ENCODE measurements at places on chromosomes 3 and 15.

DNA sequence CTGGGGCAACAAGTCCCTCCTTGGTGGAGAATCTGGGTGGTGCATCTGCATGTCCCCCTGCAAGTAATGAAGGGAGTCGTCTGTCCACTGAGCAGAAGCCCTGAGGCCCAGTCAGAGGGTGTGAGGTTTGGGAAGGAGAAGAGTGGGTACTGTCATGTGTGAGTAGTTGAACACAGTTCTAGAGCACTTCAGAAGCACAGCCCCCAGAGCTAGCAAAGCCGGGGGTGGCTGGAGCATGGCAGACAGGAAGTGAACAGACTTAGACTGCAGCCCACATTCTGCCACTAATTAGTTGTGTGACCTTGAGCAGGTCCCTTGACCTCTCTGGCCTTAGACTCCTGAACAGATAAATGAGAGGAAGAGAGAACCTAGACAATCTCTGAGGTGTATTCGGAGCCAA lies 207.6 kb downstream of the UACA start:
- DNase-seq = no peak

DNA sequence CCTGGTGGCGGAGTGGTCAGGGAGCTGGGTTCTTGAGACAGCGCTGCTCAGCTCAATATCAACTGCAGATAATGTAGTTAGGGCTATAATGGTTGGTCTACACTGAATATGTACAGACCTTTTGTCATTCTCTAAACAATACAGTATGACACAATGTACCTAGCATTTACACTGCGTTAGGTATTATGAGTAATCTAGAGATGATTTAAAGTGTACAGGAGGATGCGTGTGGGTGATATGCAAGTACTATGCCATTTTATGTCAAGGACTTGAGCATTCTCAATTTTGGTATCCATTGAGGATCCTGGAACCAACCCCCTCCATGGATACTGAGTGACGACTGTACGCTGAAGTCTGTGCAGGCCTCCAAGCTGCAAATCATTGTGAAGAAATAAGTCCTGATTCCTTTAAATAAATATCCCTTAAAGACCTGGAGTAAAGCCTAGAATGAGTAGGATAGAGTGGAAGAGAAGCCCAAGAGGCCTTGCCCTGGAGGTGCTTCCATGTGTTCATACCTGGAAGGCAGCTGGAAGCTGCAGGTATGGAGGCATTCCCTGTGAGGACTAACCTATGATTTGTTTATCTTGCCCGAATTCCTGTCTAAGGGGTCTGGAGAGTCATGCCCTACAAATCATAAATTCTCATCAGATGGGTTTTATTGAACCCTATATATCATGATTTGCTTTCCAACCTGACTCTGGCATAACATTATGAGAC lies 15.7 kb upstream of the RTP1 start:
- no peak for DNase-seq

- DNase-seq = no peak
Observed at GRCh38 chr3:38453913-38454177, 155 bp downstream of the ACVR2B start.

GRCh38 chr3:195270079-195270816 lies 711 bp downstream of the XXYLT1 start:
- peak; percentile 27 for DNase-seq

- DNase-seq = no peak
Observed at GRCh38 chr15:61938249-61938648, 122.0 kb downstream of the VPS13C start.

All from hematopoietic multipotent progenitor cell treated with erythropoietin and hydrocortisone succinate and interleukin-3 and kit ligand, for 17 days (in vitro differentiated cells).